OCI-M1 (cell line): ENCODE measurements at places on chromosomes 16 and 17.
A peak's percentile ranks its signal among the peaks of the same experiment; 100 is the strongest.

DNA sequence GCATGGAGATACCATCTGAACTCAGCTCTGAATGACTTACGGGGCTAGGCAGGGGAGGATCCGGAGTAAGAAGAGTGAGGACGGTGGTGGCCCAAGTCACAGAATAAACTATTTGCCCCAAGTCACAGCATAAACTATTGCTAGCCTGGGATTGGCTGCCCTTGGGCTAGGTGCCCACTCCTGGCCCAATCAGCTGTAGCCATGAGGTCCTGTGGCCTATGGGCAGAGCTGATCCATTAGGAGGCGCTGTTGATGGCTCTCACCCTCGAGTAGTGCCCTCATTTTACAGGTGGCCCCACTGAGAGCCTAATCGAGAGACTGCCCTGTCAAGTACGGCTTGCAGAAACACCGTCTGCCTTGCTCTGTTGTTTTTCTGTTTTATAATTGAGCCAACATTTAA, 62.3 kb upstream of the ZNF423 start:
- no peak for DNase-seq

DNA sequence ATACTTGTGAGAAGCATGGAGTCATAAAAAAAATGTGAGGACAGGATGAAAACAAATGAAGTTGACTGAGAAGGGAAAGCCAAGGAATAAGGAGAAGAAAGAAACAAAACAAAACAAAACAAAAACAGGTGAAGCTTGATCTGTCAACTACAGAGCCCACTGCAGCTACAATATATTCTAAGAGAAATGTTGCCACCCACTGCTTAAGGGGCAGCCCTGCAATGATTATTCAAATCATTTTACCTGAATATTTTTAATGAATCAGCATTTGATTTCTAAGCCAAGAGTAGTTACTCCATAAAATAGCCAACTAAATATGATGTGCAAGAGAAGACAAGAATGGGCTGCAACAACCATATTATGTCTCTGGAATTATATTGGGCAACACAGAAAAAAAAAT, 252.0 kb upstream of the KIF2B start:
- DNase-seq: peak; percentile 19

DNA sequence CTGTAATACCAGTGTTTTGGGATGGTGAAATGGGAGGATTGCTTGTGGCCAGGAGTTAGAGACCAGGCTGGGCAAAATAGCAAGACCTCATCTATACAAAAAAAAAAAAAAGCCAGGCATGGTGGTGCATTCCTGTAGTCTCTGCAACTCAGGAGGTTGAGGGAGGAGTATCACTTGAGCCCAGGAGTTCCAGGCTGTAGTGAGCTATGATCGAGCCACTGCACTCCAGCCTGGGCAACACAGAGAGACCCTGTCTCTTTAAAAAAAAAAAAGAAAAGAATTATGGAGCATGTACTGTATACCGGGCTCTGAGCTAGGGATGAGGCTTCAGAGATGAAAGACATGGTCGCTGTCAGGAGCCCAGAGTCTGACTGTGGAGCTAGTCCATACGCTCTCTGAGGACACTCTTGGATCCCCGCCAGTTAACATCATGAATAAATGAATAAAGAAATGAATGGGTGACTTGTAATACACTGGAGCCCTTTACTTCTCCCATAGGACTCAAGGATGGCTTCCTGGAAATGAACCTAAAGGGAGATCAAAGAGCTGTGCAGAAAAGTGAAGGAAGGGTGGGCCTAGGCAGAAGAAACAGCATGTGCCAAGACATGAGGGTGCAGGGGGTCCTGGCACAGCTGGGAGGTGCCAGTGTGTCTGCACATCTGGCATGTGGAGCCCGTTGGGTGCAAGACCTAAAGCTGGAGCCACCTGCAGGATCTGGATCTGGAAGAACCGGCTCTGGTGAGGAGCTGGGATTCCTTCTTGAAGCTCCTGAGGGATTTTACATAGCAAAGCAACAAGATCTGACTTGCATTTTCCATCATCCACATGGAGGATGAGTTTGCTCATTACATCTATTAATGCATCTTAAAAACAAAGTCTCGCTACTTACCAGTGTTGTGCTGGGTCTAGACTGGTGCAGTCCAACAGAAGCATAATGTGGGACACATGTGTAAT, 120.4 kb downstream of the IRX3 start:
- DNase-seq: no peak

DNA sequence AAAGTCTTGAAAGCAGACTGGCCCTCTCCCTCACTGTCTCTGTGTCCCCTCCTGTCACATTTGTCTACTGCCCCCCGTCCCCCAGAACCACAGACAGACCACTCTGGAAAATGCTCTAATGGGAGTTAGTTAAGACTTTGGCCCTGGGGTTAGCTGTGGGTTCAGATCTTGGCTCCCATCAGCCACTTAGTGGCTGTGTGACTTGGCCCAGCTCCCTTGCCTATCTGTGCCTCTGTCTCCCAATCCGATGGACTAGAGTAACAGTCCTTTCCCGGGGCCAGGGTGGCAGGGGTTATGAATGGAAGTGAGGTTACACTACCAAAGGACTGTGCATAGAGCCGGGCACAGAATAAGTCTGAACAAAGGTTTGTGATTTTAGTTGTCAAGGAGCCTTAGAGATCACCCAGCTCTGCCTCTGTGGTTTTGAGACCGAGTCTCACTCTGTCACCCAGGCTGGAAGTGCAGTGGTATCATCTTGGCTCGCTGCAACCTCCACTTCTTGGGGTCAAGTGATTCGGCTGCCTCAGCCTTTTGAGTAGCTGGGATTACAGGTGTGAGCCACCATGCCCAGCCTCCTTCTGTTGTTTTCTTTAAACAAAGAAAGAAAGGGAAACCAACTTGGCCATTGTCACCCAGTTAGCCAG, 23.7 kb downstream of the PPL start:
- DNase-seq: no peak

- DNase-seq: peak; percentile 43
Measured at GRCh38 chr16:87550495-87550961, 51.8 kb upstream of the JPH3 start.

DNA sequence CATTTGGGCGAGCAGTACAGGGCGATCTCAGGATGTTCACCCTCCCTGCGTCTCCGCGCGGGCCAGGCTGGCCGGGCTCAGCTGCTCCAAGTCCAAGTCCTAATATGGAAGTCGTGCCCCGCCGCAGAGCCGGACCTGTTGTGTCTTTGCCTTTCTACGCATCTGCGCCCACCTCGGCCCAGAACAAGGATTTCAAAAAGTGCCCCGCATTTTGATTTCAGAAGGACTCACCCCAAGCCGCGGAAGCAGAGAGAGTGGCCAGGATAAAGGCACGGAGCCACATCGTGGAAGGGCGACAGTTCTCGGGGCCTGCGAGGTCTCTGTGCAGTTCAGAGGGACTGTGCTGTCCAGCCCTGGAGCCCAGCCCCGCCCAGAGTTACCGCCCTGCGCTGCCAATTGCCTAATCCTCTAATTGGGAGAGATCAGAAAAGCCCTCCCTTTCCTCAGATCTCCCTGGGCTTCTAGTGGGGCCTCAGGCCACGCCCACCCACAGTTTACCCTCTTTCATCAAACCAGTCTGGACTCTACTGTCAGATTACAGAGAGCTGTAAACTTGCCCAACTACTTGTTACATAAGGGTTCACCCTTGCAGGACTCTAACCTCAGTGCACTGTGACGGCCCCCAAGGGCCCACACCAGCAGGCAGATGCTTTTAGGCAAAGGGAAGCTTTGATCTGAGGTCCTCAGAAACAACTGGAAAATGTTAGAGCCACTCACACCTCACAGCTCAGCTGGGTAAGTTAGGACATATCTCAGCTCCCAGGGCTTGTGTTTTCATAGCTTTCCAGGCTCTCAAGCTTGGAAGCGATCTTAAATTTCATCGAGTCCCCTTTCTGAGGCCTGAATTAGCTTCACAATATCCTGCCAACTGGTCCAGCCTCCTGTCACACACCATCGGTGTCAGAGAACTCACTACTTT, at the start of gene CES1:
Gene CES1, minus strand, starts transcription at position 324 of the 919 bp plus-strand sequence. Its CDS starts 41 bp downstream, at position 283.
- DNase-seq: no peak

DNA sequence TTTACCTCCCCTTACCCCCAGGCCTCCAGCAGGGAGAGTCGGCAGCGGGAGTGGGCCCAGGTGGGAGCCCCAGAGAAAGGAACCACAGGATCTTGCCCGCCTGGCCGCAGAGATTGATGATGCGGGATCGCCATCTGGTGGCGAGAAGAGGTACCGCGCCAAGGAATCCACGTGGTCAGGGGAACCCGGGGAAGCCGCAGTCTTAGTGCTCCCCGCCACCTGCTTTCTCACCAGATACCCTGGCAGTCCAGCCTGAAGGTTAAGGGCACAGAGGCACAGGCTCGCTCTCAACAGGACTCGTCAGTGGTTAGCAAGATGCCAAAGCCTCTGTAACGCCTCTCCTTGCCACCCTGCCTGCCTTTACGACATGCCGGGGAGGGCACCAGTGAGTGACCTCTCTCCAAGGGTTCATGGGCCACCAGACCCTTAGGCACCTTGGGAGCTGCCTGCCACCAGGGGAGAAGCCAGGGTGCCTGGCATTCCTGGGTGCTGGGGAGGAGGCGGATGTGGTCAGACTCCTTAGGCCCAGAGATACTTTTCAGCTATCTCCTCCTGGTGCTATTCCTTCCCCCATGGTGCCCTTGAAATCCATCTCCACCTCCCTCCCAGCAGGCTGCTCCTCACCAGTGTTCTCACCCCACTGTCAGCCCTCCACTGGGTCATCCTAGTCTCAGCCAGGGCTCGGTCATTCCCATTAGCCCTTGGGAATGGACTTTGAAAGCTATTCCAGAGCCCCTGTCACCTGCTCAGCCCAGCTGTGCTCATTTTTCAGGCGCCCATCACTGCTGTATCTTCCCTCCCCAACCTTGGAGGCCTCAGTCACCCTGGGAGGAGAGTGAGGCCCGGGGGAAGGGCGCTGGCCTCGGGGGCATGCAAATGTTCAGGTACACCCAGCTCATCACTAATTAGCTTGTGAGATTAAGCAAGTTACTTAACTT, 5.5 kb upstream of the RHBDF2 start:
- DNase-seq: peak; percentile 78

GRCh38 chr16:51747329-51747728, 596.3 kb upstream of the SALL1 start:
- DNase-seq: no peak

GRCh38 chr17:74742153-74742515, 5.1 kb downstream of the RAB37 start:
- DNase-seq: no peak

DNA sequence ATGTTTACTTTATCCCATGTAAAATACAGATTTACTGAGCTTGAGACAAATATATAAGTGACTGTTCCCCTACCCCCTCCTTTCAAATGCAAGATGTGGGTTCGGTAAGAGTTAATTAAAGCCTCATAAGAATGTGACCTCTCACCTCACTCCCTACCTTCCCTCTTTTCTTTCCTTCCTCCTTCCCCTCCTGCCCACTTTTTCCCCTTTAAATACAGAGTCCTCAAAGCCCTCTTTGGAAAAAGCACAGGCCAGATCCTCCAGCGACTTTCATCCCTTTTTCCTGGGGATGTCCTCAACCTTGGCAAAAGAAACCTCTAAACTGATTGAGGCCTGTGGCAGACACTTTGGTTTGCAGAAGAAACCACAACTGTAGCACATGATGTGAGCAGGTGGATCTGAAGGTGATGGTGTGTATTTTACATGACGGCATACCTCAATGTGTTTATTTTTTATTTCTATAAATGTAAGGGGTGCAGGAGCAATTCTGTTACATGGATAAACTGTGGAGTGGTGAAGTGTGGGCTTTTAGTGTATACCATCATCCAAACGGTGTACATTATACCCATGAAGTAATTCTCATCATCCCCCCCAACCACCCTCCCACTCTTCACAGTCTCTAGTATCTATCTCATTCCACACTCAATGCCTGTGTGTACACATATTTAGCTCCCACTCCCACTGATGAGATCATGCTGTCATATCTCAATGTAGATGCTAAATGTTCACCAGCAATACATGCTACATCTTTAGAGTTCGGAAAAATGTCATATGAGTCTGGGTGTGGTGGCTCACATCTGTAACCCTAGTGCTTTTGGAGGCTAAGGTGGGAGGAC, 77.7 kb downstream of the XYLT1 start:
- no peak for DNase-seq

DNA sequence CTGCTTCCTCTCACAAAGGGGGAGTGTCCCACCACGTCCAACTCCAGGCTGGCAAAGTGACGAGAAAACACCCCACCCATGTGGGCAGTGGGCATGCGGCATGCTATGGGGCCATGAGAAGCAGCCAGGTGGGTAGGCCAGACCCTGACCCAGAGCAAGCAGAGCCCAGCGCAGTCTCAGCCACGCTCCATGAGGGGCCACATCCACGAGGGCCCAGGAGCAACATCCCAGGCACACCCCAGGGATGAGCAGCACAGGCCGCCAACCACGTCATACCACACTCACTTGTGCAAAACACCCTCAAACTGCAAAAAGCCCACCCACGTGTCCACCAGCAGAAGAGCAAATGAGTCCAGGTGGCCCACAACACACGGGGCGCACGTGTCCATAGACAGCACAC, 117.0 kb downstream of the ZNF778 start:
- DNase-seq: no peak

DNA sequence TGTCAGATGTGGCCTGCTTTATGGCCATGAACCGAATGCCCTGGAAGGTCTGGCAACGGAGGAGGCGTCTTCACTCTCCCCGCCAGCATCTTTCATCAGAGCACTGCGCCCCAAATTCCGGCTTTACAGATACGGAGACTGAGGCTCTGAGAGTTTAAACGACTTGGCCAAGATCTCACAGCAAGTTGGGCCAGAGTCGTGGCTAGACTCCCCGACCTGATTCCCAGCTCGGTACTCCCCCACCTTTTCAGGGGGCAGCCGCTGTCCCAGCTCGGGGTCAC, 1.7 kb downstream of the NGFR start:
- DNase-seq: no peak

DNA sequence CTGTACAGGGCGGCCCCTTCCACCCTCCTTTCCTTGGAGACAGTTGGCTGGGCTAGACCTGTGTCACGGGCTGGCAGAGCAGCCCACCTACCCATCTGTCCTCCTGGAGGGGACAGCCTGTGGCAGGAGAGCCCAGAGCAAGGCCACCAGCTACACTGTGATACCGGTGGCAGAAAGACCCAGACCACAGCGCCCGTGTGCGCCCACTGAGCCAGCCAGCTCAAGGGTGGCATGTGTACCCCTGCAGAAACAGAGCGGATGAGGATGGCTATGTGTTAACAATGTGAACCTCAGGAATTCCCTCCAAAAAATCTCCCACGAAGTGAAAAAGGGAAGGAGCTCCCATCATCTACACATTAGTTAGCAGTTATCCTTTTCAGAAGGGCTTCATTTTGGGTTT, 7.1 kb downstream of the HBQ1 start:
- DNase-seq: no peak

DNA sequence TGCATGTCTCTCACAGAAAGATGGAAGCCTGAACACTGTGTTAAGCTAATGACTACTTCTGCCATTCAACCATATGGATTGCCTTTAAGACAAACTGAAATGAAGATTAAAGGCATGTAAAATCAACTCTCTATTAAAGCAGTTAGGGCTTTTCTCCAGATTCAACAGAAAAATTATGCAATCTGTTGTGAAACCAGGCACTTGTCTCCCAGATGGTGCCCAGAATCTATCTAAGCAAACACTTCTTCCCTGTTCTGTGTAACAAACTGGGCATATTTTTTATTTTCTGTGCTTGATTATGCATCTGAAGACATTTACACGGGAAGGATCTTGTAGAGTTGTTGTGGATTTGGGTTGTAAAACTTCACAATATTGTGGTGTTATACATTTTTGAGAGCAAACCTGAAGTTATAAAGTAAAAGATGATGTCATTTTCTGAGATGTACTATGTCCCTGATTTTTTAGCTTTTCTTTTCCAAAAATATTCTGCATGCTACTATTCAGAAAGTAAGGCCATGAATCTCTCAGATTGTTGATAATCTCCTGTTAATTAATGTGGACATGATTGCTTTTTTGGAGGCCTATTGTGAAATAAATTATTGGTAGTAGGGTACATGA, 1550.3 kb downstream of the CDH8 start:
- peak; percentile 4 for DNase-seq

GRCh38 chr17:48738424-48738802, 9.9 kb upstream of the HOXB13 start:
- DNase-seq: no peak
